ENCODE measurements at places on chromosomes 7 and 10.
A peak's percentile ranks its signal among the peaks of the same experiment; 100 is the strongest.

DNA sequence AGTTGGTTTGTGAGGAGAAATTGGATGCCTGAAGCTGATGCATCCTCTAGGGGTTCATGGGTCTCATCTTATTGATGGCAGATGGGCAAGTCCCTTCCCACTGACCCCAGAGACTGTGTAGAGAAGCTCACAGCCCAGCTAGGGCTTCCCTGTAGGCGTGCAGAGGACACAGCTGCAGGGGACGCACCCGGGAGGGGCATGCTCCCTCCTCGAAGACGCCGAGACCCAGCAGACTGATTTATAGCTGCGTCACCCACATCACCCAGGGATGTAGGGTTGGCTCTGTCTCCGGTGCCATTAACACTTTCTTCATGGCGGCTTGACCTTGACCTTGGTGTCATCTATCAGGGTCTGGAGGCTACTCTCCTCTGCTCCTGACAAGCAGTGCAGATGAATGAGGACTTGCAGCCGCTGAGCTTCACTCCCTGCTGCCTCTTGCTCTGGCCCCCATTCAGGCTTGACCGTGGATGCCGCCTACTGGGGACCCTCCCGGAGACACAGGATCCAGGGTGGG is 549.7 kb downstream of the TCERG1L start:
- DNase-seq: no peak

- no peak for DNase-seq
These were observed 794 bp downstream of the MBL2 start for GRCh38 chr10:52771534-52772445.

DNA sequence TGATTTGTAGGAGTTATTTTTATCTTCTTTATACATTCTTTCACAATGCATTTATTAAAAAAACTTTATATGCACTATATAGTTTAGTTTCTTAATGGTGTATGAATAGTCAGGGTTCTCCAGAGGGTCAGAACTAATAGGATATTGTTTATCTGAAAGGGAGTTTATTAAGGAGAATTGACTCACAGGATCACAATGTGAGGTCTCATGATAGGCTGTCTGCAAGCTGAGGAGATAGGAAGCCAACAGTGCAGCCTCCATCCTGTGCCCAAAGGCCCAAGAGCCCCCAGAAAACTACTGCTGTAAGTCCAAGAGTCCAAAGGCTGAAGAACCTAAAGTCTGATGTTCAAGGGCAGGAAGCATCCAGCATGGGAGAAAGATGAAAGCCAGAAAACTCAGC is 192.8 kb upstream of the AHR start:
- no peak for DNase-seq

- no peak for DNase-seq
These were observed 30.8 kb downstream of the MTURN start for GRCh38 chr7:30165590-30165989.

GRCh38 chr7:39946693-39947092 is 3.4 kb upstream of the CDK13 start:
- DNase-seq: no peak

GRCh38 chr10:35353395-35353794 is 17.1 kb downstream of the CCNY start:
- no peak for DNase-seq

GRCh38 chr10:74645692-74646091 is 180.7 kb upstream of the KAT6B start:
- DNase-seq: no peak

- no peak for DNase-seq
These were observed 89.1 kb upstream of the TRIM24 start for GRCh38 chr7:138370956-138371355.

GRCh38 chr7:116899308-116899707 is 36.9 kb downstream of the CAPZA2 start:
- DNase-seq: no peak

- no peak for DNase-seq
These were observed 25.8 kb downstream of the MET start for GRCh38 chr7:116697761-116698160.

DNA sequence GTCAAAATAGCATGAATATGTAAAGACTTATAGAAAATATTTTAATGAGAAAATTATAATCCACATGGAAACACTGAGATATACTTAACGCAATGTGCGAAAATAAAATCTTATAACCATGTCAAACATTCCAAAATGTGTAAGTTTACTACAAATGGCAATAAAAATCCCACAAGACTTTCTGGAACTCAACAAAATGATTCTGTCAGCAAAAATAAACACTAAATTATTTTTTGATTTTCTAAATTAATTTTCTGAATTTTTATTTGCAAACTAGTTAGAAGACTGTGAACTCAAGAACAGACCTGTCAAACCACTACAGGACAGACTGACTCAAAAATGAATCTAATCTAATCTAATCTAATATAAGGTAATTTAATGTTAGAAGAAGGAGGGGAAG is 160.8 kb upstream of the KCTD7 start:
- no peak for DNase-seq

DNA sequence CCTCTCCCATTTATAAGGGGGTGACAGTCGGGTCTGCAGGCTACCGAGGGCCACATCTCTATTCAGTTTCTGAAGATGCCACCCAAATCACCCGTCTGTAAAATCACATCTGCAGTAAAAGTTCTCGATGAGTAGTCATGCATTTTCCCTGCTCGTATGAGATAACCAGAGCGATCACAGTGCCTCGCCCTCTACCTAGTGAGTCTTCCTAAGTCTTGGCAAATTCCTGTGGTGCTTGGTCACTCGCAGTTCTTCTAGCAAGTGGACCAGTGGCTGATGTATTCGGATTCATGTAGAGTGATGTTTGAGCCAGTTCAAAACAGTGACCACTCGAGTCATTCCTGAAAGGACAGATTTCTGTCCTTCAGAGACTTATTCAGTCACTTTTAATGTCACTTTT is 44.9 kb downstream of the INSYN2A start:
- DNase-seq: no peak

DNA sequence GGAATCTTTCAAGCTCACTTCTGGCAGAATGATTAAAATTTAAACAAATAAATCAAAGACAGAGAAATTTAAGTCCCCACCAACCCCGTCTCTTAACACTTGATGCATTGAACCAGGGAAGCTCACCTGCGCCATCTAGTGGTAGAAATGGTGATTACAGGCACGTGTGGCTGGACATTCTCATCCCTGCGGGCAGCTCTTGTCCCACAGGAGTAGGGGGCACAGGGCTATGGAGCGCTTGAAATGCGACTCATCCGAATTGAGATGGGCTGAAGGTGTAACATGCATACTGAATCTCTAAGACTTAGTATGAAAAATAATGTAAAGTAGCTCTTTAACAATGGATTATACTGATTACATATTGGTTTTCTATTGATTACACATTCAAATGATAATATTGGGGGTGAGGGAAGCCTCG is 24.8 kb upstream of the SLIT1 start:
- peak; percentile 51 for DNase-seq

DNA sequence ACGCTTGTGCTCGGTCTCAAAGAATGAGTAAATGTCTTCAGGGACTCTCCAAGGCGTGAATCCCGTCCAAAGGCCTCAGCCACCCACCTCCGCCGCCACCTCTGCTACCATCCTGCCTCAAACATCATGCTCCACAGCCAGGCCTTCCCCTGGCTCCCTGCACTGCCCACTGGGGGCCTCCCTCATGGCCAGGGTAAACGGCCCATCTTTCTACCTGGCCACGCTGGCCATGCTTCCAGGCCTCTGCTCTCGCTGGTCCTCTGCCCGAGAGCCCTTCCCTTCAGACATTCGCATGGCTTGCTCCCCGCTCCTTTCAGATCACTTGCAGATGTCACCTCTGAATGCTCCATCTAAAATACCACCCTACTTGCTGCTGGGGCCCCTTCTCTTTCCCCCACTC is 40.2 kb downstream of the ZNF783 start:
- no peak for DNase-seq

GRCh38 chr10:26969145-26969926 is 108.6 kb upstream of the ABI1 start:
- DNase-seq: peak; percentile 1

DNA sequence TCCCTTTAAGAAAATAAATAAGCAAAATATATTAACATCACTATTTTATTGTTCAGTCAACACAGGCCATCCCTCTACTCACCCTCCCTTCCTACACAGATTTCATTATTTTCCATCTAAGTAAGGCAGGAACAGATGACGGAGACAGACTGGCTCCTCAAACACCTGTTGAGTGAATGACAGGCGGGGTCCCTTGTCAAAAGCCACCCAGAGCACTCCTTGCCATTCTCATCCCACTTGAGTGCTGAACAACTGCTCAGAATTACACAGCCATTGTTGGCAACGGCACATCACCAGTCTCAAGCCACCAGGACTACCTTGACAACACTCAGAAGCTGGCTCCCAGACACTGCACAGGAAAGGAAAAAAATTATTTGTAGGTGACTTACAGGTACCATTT is 3.3 kb downstream of the GRB10 start:
- no peak for DNase-seq

DNA sequence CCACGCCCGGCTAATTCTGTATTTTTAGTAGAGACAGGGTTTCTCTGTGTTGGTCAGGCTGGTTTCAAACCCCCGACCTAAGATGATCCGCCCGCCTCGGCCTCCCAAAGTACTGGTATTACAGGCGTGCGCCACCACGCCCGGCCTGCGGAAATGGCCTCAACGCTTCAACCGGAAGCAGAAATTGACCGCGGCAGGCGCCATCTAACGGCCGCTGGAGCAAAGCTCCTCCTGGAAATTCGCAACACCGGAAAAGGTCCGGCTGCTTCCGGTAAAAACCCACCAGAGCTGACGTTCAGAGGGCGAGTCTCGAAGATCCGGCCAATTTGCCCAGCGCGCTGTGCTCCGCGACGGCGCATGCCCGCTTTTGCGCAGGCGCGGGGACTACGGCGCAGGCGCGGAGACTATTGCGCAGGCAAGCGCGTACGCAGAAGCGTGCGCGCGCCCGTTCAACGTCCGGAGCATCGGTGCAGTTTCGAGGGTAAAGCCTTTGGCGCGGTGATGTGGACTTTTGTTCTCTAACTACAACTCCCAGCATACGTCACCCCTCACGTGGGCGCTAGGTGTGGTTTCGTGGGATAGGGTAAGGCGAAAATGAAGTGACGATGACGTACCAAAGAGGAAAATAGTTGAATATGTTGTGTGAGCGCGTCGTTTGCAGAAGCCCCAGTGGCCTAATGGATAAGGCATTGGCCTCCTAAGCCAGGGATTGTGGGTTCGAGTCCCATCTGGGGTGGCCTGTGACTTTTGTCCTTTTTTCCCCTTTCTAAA is 915 bp upstream of the FMC1 start:
- peak; percentile 95 for DNase-seq

- DNase-seq: peak; percentile 37
These were observed at the start of gene SEMA3D for GRCh38 chr7:85186521-85187241. TSS of gene SEMA3D (minus strand) at chr7:85187056. CDS start at chr7:85121891, 65,165 bp downstream.

DNA sequence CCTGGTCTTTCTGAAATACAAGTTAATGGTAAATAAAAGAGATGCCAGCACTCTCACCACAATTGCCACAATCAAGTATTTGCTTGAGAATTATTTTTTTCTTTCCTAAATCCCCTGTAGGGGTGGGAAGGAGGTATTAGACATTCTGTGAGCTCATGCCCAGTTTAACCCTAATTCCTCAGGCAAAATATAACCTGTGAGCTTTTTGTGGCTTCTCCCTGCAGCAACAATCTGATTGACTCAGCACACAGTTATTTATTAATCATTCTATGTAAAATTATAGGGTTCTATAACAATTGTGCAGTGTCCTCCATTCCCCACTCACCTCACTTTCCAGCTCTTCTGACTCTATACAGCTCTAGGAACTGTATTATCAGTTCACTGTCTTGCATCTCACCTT is 66.3 kb downstream of the GLI3 start:
- DNase-seq: no peak

- no peak for DNase-seq
These were observed 8.2 kb downstream of the FOXP2 start for GRCh38 chr7:114422507-114423501.

Measured in activated T-cell treated with anti-CD3 and anti-CD28 coated beads for 48 hours (primary cell).